ENCODE measurements at places on chromosomes 2 and 18.
A peak's percentile ranks its signal among the peaks of the same experiment; 100 is the strongest.

DNA sequence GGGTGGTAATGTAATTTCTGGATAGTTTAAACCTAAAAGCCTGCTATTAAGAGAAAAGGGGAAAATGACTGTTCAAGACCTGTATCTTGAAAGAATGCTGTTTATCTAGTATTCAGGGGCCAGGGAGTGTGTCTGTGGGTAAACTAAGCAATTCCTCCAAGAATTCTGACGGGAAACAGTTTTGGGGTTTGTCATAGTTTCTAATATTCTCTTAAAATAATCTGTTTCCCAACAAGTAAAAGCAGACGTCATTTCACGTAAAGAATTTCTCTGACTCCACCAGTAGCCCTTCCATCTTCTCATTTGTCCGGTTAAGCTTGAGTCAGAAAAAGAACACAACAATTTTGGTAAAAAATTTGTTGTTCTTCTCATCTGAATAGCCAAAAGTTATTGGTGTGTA is 232.1 kb upstream of the EPAS1 start:
- no peak for DNase-seq

DNA sequence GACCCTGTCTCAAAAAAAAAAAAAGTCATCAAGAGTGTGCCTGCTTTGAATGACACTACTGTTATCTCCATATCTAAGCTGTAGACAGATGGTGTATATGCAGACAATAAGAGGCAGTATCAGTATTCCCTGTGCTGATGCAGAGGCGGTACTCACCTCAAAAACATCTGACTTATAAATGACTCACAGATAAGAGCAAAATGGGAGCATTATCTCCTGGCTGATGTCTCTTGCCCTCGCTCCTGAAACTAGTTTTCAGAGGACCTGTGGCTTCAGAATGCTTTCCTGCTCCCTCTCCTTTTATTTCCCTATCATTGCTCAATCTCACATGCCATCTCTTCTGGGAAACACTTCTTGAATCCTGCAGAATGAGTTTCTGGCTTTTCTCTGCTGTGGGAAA is 289.6 kb downstream of the PTPRM start:
- DNase-seq = peak; percentile 26

GRCh38 chr18:3402982-3403451 is 47.0 kb upstream of the TGIF1 start:
- peak; percentile 67 for DNase-seq

DNA sequence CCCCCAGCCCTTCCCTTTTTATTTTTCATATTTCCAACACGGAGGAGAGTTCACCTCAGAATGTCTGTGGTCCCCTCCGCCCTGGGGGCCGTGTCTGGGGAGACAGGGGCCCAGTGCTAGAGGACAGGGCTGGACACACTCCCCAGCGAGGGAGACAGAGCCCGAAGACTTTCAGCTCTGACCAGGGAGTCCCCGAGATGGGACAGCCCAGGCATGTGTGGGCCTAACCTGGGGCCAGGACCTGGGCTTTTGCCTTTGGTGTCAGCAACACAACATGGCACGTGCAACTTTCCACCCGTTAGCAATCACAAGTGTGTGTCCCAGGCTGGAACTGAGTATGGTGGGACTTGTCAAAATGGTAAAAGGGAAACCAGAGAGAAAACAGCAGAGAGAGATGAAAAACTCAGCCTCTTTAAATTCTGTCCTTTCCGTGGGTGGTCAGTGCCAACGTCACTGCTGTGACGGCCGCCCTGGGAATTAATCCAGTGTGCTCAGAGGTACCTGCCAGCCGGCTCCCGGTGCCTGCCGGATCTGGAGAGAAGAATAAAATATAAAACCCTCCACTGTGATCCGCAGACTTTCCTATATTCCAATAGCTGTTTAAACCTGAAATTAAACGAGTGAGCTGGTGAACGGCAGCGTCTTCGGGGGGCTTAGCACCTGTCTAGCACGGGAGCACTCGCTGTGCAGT is 245.8 kb downstream of the EIPR1 start:
- no peak for DNase-seq

- no peak for DNase-seq
Measured at GRCh38 chr2:46847185-46847710, 68.4 kb downstream of the MCFD2 start.

- no peak for DNase-seq
Measured at GRCh38 chr18:24949908-24950307, 402.1 kb downstream of the ZNF521 start.

DNA sequence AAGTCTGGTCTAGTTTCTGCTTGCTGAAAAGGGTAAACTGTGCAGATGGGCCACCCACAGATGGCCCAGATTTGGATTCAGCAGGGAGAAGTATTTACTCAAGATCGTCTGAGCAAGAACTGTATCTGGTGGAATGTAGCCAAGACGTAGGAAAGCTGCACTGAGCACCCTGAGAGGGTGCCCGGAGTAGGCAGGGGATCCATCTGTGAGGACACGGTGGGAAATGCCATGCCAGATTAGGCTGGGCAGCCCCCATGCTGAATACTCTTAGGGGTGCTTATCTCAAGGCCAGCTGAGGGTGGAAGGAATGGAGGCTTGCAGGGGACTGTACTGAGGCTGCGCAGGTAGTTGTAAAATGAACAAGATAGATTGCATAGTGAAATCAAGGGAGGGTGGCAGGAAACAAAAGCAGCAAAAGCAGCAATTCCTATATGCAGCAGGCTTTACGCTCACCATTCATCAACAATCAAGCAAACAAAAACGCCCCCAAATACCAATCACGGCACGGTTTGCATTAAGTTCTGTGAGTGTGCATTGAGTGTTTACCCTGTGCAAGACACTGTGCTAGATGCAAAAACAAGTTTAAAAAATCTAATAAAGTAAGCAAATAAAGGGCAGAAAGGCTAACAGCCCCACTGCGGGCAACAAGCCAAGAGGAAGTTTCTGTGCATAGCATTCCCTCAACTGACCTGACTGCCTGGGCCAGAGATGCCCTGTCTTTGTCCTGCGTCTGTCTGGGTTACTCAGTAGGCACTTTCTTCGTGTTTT is 32.2 kb upstream of the LPIN2 start:
- DNase-seq = no peak

GRCh38 chr2:42368817-42369531 is 8.0 kb upstream of the COX7A2L start:
- DNase-seq = no peak

- DNase-seq = no peak
Measured at GRCh38 chr2:43065871-43066270, 160.5 kb downstream of the ZFP36L2 start.

DNA sequence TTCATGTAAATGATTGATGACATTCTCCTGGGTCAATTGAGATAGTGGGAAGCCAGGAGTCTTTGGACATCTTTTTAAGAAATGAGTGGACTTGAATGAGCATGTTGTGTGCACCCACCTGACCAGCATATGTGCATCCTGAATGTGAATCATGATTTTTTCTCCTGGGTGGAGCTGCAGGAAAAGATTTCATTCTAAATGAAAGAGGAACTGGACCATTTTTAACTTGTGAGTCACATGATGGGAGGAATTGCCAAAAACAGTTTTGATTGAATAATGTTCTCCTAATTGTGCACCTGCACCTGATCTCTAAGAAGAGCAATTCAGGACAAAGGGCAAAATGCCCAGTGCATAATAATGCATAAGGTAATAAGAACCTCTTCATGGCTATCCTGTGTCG is 32.3 kb downstream of the COPS8 start:
- no peak for DNase-seq

DNA sequence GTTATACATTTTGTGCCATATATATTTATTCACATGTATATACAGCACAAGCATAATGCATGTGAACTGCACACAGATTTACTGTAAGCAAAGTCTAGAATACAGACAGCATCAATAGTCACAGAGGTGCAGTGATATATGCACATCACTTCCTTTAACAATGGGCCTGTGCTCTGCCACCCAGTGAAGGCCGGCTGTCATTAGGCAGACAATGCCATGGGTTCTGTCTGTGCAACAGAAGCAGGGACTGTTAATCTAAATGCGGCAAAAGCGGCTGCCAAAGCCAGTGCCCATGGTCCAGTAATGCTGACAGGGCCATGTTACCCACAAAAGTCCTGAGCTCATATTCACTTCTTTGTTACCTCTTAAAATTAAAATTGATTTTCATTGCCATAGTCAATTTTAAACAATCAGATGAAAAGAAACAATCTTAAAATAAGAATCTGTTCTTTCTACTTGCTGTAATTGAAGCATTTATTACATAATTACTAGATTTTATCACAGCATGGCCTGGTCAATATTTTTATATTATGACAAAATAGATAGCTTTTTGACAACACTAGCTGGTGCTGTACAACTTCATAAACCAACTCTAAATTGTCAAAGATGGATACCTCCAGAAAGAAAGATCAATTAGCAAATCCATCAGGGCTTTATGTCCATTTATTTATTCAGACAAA is 232.0 kb downstream of the STK39 start:
- no peak for DNase-seq
